ENCODE measurements at places on chromosomes 6 and 20.

GRCh38 chr6:129280293-129280644 is 397.3 kb downstream of the LAMA2 start:
- no peak for DNase-seq

DNA sequence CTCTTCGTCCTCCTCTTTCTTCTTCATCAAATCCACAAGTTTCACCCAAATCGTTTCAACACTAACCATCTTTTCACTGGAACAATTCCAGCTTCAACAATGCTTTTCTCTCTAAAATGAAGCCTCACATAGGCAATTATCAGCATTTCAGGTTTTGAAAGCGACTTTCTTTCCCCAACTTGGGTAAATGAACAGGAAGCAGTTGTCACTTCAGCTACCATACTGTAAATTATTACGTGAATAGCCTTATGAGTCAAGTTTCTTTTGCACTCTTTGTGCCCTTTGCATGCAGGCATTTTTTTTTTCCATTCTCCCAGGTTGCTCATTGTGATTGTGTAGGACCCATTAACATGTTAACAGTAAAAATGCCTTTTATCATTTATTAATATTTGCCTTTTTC is 121.7 kb upstream of the BTBD3 start:
- no peak for DNase-seq

DNA sequence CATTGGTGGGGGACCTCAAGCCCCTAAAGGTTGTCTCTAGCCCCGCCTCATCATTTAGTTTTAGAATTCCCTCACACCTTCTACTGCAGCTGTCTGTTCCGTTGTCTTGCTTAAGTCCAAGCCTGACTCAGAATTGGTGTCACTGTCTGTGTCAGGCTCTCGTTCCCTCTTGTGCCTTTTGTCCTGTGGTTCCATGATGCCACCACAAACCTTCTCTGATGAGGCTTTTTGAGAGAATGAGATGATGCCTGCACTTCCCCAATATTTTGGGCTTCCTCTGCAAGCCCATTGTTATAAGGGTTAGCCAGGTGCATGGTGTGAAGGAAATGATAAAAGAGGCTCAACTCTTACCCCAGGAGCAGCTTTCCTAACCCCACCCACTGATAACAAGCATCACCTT is 8.1 kb upstream of the AKIRIN2 start:
- no peak for DNase-seq

GRCh38 chr20:12886618-12887363 is 122.0 kb upstream of the SPTLC3 start:
- DNase-seq, result no peak

GRCh38 chr6:130713144-130713543 is 114.1 kb upstream of the SMLR1 start:
- DNase-seq, result peak; percentile 37

GRCh38 chr6:163281634-163282033 is 132.9 kb upstream of the QKI start:
- no peak for DNase-seq

DNA sequence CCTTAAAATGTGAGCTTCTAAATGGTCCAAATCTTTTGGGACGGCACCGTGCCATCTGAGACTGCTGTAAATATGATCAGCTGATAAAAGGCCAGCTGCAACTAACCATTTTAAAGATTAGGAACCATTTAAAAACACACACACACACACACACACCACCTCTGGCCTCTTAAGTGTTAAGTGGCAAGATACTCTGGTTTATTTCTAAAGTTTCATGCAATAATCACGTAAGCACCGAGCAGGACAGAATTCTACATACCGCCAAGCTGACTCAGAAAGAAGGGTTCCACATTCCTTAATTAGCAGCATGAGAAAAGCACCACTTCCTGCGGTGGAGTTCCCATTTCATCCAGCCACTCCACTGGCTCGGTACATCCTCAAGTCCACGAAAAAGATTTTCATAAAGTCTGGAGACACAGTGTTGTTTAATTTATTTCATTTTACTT is 17.8 kb upstream of the ZNF217 start:
- DNase-seq, result no peak

Data from NCI-H524 (cell line).